Lower lobe of right lung (tissue), 2 donors: ENCODE measurements at places on chromosomes 3 and 15. TPM values are rescaled to one million over a fixed set of nuclear protein-coding genes. Genes with fewer than 3 reads are reported as not detected.

SIDT1 gene
- total RNA-seq = 5.3 TPM

DNA sequence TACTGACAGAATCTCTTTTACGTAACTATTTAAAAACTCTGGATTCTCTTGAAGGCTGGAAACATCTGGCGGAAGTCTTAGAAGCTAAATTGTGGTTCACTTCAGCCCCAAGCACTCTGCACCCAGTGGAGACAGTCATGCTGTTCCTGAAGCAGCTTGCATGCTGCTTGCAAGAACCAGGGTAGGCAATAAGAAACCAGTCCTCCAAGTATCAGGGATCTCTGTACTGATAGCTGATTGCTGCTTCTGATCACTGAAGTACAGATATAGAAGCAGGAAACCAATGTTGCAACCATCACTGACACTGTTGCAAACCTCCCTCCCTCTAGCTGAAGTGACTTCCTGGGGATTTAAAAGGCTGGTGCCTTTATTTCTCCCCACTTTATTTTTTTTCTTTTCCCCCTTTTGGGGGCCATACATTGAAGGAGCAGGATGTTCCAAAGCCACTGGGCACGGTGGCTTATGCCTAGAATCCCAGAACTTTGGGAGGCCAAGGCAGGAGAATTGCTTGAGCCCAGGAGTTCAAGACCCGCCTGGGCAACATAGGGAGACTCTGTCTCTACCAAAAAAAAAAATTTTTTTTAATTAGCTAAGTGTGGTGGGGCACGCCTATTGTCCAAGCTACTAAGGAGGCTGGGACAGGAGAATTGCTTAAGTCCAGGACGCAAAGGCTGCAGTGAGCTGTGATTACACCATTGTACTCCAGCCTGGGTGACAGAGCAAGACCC lies 15.3 kb downstream of the SPCS1 start:
- DNase-seq = no peak

DNA sequence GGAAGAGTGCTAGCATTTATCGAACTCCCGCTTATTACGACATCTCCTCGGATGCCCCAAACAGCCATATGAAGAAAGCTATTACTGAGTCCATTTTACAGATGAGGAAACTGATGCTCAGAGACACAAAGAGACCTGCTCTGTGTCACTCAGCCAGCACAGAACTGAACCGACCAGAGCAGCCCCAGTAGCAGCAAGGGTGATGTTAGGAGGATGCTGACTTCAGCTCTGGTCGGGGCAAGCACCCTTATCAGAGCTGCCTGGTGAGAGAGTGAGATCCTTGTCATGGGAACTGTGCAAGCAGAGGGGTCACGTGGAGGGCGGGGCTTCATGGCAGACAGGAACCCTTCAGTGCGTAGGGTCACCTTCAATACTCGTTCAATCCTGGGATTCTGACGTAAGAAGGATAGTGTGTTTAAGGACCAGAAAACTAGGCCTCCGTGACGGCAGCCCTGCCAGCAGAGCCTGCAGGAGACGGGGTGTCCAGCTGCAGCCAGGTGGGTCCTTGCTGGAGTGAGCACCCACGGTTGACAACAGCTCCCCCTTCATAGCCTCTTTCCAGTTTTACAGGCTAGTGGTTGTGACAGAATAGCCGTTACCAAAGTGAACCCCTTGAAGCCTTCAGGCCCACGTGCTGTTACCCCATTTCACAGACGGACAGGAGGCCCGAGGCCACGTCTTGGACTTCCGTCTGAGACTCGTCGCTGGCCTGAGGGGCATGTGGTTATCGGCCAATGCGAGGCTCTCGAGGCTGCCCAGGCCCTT lies 12.0 kb upstream of the IQSEC1 start:
- no peak for DNase-seq

GRCh38 chr3:167114619-167115018 lies 265.5 kb downstream of the ZBBX start:
- DNase-seq = no peak

DNA sequence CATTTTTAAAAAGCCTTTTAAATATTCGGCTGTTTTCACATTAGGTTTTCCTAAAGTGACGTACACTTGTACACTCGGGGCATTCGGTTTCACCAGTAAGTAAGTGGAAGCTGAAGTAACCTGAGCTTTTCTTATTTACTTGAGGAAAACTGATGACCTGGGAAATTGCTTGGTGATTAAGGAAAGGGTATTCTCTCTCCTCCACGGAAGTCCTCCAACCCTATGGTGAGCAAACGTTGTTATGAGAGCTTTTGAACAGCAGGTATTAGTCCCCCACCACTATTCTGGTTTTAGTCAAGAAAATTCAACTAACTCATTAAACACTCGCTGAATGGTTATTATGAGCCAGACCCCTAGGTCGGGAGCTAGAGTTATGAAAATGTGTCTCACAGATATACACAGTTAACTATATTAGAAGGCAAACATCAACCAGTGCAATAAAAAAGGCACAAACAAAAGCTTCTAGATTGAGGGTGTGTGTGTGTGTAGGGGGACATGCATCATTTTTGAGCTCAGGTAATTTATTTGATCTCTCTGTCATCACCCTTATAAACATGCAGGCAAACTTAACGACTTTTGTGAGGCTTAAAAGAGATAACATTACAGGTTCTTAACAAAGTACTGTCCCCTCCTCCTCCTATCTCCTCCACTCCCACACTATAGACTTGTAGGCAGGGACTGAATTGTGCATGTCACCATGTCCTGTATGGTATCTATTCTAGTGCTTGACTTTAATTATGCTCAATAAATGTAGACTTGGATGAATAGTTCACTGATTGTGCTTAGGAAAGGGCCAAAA lies 143.3 kb upstream of the MB21D2 start:
- DNase-seq = no peak
